ENCODE measurements at places on chromosomes 2 and 18.

- no peak for DNase-seq
Measured at GRCh38 chr2:98519851-98520250, 75.2 kb downstream of the INPP4A start.

DNA sequence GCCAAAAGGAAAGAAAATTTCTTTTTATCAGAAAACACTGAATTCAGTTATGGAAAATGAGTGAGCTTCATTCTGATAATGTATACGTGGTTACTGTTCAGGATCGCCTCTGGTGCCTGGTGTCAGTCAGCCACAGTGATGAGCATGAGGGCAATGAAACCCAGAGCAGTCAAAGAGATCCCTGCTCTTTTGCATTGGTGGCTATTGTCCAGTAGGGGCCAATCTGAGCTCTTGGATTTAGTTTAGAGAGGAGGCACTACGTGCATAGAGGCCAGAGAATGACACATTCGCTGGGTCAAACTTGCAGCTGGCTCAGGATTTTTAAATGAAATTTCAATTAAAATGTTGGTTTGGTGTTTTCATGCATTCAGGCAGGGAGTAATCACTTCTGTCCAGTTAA, 522.9 kb downstream of the TMEM182 start:
- no peak for DNase-seq

GRCh38 chr18:30618567-30618966, 424.0 kb downstream of the DSC3 start:
- DNase-seq = no peak

DNA sequence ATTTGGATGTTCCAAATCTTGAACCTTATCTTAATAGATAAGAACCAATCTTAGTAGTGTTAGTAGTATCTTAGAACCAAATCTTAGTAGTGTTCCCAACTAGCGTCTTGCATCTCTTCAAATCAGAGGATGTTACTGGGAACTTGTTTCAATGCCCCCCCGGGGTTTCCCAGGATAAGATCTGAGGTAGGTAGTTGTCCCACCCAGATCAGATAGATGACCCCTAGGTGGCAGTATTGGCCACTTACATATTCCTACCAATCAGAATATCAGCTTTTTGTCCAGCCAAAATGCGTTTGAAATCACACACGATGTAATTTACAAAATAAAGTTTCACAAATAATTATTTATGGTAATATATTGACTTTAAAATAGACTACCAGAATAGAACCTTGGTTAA, 314.8 kb downstream of the MBD2 start:
- no peak for DNase-seq

- DNase-seq = no peak
Measured at GRCh38 chr2:62192811-62193210, 3.1 kb upstream of the B3GNT2 start.

Measured in NCI-H2227 treated with DMSO at 0.1 percent for 48 hours (cell line).